ENCODE measurements at places on chromosomes 3 and 15.
A peak's percentile ranks its signal among the peaks of the same experiment; 100 is the strongest.

DNA sequence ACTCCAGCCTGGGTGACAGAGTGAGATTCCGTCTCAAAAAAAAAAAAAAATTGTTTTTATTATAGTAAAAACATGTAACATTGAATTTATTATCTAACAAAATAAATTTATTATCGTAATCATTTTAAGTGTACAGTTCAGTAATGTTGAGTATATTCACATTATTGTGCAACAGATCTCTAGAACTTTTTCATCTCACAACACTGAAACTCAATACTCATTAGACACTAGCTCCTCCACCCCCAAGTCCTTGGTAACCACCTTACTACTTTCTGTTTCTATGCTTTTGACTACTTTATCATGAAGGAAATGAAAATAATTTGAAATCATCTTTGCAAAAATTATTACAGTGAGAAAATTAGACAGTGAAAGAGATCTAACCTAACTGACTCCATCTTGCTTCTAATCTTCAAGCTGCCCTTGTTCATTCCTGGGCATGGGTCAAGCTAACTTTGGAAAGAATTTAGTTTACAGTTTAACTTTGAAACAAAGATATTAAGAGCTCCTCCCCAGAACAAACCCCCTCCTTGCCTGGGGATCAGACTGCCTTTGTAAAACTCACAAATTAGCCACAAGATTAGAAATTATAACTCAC lies 15.0 kb upstream of the FYCO1 start:
- no peak for DNase-seq

GRCh38 chr15:67059127-67059553 lies 6.3 kb upstream of the SMAD3 start:
- DNase-seq, result peak; percentile 45

DNA sequence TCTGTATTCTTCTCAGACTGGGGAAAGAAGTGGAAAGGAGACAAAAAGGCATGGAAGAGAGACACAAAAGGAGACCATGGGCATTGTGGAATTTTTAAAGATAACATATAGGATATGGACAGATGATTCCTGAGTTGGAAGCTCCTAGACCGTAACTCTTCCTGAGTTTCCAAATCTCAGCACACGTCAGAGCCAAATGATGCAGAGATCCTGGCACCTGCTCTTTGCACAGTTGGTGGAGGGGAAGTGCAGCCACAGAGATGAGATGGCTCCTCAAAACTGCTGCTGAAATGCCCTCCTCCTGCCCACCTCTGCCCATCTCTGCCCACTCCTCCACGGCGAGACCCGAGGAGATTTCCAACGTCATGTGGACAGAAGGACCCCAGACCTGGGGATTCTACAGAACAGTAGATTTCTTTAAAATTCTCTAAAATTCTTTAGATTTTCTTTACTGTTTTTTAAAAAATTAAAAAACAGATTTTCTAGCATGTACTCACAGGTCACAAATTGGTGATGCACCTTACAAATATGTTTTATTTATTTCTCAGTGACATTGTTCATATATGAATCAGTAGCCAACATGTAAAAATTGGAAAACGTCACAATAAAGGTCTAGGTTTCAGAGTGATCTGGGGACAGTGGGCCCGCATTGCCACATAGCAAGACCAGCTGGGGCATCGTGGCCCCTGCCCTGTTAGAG lies 8.1 kb downstream of the CPN2 start:
- no peak for DNase-seq

- DNase-seq, result no peak
Measured at GRCh38 chr3:37905987-37906674, 44.5 kb downstream of the CTDSPL start.

GRCh38 chr3:170144437-170144843 lies 37.1 kb downstream of the PHC3 start:
- DNase-seq, result no peak

DNA sequence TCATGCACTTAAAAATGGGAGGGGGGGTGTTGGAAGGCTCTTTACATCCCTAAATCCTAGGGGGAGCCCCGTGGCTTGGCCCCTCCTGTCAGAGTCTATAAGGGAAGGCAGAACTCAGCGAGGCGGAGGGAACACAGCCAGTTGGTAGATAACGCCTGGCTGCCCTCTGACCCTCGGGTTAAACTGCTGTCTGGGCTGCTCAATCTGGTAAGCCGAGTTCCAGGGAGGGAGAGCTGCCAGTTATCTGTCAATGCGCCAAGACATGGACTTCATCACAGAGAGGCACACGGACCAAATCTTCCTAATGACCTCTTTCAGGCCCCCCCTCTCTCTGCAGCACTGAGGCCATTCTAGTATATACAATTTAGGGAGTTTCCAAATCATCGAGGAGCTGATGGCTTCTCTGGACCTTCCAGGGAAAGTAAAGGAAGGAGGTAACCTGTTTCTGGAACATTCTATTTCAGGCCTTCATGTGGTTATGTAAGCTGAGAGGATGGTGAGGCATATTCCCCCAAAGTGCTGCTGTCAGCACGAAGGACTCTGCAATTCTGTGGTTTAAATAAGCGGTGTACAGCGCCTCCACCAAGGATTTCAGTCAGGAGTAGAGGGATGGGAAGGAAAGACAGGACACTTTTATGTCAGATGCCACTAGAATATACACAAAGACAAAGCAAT lies 349.0 kb downstream of the MCTP2 start:
- no peak for DNase-seq

GRCh38 chr3:143831208-143831607 lies 17.1 kb downstream of the SLC9A9 start:
- DNase-seq, result no peak

DNA sequence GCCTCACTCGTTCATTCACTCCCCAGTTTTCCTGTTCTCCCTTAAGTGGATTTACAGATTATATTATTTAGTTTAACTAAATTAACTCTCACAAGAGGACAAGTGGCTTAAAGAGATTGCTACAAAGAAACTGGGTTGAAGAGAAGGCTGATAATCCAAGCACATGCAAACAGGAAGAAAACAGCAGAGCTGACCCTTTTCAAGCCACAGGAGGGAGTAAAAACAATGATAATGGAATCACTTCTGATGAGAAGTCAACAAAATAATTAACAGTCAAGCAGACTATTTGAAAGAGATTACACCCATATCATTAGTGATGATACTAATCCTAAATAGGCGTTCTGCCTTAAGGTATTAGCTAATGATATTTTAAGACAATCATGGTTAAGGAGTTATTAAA lies 31.7 kb downstream of the BOC start:
- DNase-seq, result no peak

DNA sequence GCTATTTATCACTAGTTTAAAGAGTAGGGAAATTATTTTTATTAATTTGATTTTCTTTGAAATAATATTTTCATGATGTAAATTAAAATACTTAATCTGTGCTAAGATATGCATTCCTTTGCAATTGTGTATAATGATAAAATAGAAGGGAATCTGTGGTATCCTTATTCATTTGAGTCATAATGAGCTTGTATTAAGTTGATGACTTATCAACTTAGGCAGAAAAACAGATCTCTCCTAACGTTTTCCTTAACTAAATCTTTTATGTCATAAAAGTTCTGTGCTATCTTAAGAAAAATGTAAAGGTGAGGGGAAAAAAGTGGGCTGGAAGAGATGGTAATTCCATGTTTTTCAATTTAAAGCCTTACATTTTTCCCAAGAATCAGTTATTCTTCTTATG lies 1.9 kb downstream of the FGF7 start:
- no peak for DNase-seq

DNA sequence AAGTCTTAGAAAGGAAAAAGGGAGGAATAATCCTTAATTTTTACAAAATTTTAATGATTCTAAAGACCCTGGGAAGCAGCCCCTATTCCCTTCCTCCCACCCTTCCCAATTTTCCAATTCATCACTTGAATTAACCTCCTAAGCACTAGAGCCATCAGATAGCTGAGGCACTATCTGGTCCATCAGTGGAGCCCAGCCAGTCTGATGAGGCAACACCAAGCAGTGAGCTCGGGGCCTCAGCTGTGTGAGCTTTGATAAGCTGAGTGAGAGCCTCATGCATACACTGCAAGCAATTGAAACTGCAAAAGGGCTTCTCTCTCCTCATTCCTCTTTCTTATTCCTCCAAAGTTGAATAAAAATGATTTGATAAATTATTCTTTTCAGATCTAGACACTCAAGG lies 31.9 kb downstream of the TUSC7 start:
- DNase-seq, result no peak
